ENCODE measurements at places on chromosomes 6 and 20.

GRCh38 chr6:156618600-156619205 lies 158.5 kb upstream of the ARID1B start:
- no peak for DNase-seq

GRCh38 chr6:144675231-144675861 lies 390.2 kb downstream of the UTRN start:
- no peak for DNase-seq

GRCh38 chr6:22756365-22756764 lies 187.0 kb downstream of the HDGFL1 start:
- DNase-seq, result no peak

GRCh38 chr6:131419702-131420101 lies 153.3 kb upstream of the ARG1 start:
- DNase-seq, result no peak

DNA sequence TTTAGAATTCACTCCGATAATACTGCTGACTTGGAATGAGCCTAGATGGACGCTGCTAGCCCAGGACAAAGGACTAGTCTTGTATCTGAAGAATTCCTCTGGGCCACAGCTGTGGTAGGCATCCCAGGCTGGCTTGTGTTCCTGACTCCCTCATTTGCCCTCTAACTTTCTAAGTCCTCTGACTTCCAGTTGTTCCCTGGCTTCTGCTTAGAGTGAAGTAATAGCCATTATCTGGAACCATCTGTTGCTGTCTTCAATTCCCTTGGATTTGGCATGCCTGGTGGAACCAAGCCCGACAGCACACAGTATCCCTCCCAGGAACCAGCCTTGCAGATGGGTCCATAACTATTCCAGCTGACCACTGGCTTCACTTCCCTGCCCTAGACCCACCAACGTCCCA lies 376.0 kb downstream of the SYNE1 start:
- no peak for DNase-seq

GRCh38 chr20:33076662-33077372 lies 2.6 kb upstream of the BPIFB4 start:
- DNase-seq, result no peak

GRCh38 chr6:82617648-82618047 lies 254.0 kb downstream of the TPBG start:
- DNase-seq, result no peak

GRCh38 chr20:46767127-46767761 lies 57.8 kb downstream of the SLC2A10 start:
- no peak for DNase-seq

GRCh38 chr6:47897247-47897646 lies 115.4 kb downstream of the OPN5 start:
- DNase-seq, result no peak

- no peak for DNase-seq
Observed at GRCh38 chr6:37862992-37863391, 43.5 kb downstream of the ZFAND3 start.

DNA sequence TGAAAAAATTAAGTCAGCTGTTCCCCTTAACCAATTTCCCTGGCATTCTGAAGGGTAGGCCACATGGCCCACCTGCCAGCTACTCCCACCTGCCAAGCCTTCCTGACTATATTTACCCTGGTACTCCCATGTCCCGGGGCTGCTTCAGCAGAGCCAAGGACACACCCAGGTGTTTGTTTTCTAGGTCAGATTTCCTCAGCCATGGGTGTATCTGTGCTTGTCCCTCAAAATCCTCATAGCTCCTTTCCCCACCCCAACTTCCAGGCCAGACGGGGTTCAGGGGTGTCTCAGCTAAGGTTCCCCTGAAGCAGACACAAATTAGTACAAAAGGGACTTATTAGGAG lies 139.4 kb upstream of the CDYL start:
- DNase-seq, result no peak

GRCh38 chr20:57941604-57942381 lies 232.0 kb upstream of the PMEPA1 start:
- DNase-seq, result no peak

GRCh38 chr6:15369838-15370237 lies 124.0 kb downstream of the JARID2 start:
- no peak for DNase-seq

DNA sequence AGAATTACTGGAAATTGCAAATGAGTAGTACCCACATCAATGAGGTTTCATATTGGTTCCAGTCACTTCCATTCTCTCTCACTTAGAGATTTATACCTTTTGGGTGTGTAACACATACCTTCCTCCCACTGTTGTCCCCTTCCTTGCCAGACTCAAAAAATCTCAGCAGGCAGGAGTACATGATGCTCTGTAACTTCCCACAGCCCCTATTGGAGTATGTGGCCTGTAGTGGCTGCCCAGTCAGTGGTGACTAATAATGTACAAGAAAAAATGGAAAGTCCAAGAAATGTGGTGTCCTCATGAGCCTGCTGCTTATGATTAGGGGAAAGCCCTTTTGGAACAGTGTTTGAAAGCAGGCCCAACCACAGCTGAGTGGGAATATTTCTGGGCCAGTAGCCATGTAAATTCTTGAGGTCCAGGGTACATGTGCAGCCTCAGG lies 312.0 kb downstream of the ZFAND3 start:
- DNase-seq, result no peak

GRCh38 chr20:9985773-9986172 lies 49.0 kb upstream of the ANKEF1 start:
- no peak for DNase-seq

- DNase-seq, result no peak
Observed at GRCh38 chr6:158085261-158086053, 82.6 kb downstream of the SERAC1 start.

DNA sequence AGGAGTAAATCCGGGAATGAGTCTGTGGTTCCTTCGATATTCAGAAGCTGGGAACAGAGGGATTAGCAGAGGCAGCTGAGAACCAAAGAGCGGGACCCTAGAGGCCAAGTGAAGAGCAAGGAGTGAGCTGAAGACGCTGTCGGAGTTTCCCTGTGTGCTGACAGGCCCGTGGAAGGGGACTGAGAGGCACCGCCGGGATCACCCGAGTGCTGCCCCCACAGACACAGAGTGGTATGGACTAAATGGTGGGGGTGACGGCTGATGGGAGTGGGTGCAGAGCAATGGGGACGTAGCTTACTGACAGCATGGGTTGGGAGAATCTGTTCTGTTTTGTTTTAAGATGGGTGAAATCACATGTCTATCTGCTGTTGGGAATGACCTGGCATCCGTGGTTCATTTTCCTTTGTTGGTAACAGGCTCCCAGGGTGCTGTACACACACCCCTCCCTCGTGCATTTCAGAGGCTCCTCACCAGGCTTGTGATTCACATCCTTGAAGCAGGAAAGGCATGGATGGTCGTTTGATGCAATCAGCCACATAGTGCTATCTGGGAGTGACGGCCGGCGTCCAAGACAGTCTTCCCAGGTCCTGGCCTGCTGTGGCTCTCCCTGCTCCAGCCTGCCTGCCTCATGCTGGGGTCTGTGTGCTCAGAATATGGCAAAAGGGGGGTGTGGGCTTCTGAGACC lies 97.4 kb downstream of the THBS2 start:
- no peak for DNase-seq

GRCh38 chr20:14948416-14948815 lies 611.0 kb upstream of the FLRT3 start:
- DNase-seq, result no peak

- DNase-seq, result peak; percentile 56
Observed at GRCh38 chr6:28543651-28544610, 18.2 kb downstream of the GPX5 start.

DNA sequence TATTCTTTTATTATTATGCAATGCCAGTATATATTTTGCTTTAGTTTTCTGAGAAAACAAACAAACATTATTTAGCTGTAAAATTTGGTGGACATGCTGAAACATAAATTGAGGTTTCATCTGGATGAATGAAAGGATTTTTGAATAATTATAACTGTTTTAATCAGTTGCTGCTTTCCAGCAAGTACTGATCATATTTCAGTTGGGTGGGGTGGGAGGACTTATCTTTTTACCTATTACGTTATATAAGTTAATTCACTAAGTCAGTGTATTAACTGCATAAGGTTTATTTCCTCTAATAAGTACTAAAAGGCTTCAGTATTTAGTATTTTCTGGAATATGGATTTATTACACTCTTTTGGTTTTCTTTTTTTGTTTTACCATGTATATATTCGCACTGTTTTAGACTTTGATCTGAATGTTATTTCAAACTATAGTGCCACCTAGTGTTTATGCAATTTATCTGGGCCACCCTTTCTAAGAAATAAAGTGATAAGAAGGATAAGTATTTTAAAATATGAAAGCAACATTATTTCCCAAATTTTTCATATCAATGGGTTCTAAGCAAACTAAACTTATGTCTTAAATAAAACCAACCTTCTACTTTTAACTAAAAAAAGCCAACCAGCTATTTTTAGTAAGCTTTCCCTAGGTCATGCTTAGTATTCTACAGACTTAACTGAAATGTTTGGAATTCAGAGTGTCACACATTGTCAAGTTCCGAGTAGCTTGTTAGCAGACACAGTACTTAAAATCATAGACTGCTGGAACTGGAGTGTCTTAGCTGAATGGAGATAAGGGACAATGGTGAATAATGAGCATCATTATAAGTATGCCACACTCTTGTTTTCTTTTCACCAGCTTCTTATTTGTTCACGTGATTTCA lies 105.4 kb upstream of the MCHR2 start:
- no peak for DNase-seq

- DNase-seq, result no peak
Observed at GRCh38 chr6:54262499-54262898, 45.7 kb upstream of the TINAG start.

DNA sequence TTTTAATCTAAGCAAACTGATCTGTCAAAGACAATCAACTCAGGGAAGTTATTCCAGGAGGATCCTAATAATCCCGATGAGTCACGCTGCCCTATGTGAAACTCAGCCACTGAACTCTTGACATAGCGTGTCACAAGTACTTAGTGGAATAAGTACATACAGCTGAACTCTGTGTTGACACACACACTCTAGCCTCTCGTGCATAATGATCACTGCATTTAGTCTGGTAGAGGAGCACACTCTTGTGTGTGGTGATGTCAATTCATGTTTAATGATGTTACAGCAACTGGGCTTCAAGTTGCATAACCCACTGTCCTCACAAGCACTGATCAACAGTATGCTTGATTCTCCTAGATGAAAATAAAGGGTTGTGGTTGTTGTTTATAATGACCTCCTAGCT lies 148.3 kb downstream of the HACE1 start:
- DNase-seq, result no peak

DNA sequence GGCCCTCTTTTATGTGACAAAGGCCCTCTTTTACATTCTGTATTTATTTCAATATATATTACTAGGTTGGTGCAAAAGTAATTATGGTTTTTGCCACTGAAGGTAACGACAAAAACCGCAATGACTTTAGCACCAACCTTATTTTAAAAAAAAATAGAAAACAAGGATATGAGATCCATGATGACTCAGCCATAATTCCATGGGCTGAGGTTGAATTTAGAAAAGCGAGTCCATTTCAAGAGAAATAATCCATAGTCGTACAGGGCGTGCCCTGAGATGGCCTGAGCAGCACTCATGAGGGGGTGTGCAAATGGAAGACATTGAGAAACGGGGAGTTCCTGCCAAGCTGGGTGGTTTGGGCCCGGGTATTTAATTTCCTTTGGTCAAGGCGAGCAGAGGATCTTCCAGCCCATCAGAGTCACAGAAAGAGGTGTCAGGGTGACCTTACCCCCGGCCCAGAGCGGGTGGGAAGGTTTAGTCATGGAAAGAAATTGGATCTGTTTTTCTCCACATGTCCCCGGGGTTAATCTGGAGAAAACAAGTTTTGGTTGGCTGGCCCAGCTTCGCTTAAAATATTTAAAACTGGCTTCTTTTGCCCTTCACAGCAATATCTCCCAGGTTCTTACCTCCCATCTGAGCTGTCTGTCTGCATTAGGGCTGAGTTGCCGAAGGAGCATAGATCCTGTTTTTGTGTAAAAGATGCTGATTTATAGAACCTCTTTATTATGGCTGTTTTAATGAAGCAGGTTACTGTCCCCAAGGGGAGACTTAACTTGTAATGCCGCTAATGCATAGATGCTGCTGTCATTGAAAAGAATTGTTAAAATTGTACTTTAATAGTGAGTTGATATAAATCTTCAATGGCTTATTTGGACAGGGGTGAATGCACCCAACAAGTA lies 255.6 kb downstream of the PREX1 start:
- DNase-seq, result no peak

DNA sequence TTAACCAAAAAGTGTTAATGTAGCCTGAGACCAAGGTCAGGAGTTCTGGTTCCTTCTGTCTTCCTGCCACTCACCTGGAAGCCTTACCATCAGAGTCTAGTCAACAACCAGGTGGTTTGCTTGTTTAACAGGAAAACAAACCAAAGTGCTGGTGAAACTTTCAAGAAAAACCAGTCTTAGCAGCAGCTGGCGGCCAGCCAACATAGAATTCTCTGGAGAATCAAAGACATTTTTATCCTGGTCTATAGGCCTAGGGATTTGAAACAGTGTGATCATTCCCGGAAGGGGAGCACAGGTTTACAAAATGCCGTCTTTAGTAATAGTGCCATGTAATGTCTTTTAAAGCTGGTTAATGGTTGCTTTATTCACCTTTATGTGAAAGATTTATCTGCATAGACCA lies 146.6 kb upstream of the AKIRIN2 start:
- no peak for DNase-seq

- no peak for DNase-seq
Observed at GRCh38 chr6:156917213-156917612, 140.0 kb downstream of the ARID1B start.

- no peak for DNase-seq
Observed at GRCh38 chr20:32391003-32391402, 32.9 kb downstream of the ASXL1 start.

- DNase-seq, result no peak
Observed at GRCh38 chr20:1879934-1880333, 15.3 kb upstream of the SIRPA start.

GRCh38 chr6:70253923-70254322 lies 49.0 kb downstream of the COL9A1 start:
- no peak for DNase-seq

GRCh38 chr6:141403103-141403502 lies 729.6 kb upstream of the GJE1 start:
- DNase-seq, result no peak

GRCh38 chr6:103505155-103505518 lies 1354.6 kb downstream of the HACE1 start:
- DNase-seq, result no peak

DNA sequence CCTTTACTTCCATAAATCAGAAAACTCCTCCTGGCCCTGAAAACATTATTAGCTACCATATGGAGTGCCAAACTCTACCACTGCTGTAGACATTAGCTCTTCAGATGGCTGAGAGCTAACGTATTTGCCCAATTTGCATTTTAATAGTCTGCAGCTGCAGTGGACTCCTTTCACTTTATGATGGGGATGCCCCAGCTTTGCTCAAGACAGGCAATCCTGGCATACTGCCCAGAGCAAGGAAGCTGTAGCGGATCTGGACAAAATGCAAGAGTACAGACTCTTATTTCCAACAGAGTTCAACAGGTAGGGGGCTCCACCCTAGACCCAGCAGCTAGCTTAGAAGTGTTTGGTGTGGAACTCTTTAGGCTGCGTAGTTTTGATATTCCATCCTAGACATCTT lies 246.7 kb downstream of the FOXC1 start:
- peak; percentile 15 for DNase-seq

Data from GM06990 (cell line).